Left hindlimb (tissue), 1 donor: ENCODE measurements at places on chromosomes 2 and 18.

DNA sequence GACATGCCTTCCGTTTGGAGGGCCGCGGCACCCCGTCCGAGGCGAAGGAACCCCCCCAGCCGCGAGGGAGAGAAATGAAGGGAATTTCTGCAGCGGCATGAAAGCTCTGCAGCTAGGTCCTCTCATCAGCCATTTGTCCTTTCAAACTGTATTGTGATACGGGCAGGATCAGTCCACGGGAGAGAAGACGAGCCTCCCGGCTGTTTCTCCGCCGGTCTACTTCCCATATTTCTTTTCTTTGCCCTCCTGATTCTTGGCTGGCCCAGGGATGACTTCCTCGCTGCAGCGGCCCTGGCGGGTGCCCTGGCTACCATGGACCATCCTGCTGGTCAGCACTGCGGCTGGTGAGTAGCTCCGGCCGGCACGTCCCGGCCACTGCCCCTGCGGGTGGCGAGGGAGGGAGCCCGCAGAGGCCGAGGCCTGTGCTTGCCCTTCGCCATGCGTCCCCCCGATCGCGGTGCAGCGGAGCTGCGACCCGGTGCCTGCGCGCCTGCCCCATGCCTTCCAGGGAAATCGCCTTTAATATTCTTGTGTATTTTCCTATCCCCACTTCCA lies 1.2 kb downstream of the BMPR2 start:
- peak; percentile 59 for DNase-seq

- DNase-seq: no peak
Observed at GRCh38 chr18:13416208-13416607, 197.6 kb downstream of the LDLRAD4 start.

DNA sequence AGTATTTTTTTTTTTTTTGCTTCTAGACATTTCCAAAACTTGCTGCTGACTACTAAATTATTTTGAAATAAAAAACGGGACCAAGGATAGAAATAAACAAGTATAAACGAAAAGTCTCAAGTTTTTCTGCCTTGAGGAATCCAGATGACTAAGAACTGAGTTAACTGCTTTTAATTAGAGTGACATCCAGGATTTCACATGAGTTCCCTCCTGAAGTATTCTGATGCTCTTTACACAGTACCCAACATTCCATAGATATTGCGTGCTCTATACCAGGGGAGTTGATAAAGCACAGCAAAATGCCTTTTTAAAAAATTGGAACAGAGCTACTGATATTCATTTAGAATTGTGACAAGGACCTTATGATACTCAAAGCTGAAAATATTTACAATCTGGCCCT lies 618.0 kb downstream of the CCDC85A start:
- DNase-seq: no peak

DNA sequence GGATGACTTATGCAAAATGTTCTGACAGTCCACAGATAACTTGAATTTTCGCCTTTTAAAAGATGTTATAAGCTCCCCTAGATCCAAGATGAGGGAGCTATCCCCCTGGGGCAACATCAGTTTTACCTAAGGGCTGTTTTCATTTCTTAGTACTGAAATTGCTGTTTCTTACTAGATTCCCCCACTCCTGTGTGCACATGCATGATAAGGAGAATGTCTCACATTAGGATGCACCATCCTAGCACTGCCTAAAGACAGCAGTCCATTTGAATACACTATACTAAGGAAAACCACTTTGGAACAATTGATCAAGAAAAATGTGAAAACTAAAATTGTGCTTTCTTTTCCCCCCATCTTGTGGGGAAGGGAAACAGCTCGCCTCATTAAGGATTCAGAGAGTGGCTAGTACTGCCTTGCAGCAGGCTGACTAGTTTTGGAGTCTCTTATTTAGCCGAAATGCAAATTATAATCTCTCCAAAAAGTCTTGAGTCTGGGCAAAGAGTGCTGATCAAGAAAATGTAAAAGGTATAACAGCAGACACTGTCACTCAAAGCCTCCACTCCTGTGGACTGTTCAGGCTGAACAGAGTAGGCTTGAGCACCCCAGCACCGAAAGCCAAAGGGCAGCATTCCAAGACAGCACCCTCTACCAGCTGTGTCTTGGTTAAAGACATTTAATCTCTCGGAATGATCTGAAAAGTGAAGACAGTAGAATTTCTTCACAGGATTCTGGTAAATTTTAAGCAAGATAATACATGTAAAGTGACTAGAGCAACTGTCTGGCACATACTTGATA lies 65.0 kb downstream of the ZNF385B start:
- no peak for DNase-seq

GRCh38 chr18:28855989-28856388 lies 679.1 kb upstream of the CDH2 start:
- no peak for DNase-seq

DNA sequence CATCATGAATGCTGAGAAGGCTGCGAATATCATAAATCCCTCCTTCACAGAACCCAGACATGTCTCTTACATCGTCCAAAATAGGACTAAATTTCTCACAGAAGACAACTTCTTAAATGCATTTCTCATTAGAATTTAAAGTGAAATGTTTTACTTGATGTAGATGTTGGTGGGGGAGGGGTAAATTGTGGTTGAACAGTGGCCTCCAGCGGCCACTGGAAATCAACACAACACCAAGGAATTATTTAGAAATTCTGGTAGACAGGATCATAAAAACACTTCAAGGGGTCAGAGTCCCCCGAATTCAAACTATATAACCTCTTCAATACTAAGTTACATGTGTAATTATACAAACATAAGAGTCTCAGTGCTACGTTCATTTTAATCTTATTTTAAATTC lies 135.9 kb downstream of the ABCA12 start:
- DNase-seq: peak; percentile 31

DNA sequence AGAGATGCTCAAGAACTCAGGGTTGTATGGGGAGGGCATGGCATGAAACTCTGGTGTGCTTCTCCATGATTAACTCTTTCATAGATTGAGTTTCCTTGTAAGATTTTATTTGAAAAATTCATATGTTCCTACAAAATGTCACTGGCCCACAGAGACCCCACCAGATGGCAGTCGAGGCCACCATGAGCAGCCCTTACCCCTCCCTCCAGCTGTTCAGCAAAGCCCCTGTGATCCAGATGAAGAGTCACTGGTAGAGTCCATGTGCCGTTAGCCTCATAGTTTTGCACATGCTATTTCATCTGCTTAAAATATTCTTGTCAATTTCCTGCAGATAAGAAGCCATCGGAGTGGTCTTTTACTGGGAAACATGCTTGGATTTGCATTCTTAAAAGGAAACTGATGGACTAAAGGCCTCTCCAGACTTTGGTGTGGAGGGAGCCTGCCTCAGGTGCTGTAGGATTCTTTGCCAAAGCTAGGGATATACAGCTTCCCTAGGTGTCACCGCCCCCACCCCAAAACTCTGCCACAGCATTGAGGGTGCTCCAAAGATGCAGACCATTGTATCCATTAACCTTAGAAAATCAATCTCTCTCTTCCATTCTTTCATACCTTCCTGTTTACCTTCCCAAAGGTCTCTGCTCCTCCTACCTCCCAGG lies 18.8 kb downstream of the ZNF385B start:
- DNase-seq: no peak

GRCh38 chr18:46712406-46712805 lies 44.4 kb downstream of the ST8SIA5 start:
- peak; percentile 46 for DNase-seq
